Esophagus mucosa (tissue), 1 donor: ENCODE measurements at places on chromosomes 13 and 19. TPM values are rescaled to one million over a fixed set of nuclear protein-coding genes. Genes with fewer than 3 reads are reported as not detected.

Gene ADGRL1
- 5.5 TPM for total RNA-seq

Gene KCNRG
- total RNA-seq, result 0.68 TPM

Gene WDR87
- not detected for total RNA-seq

DNA sequence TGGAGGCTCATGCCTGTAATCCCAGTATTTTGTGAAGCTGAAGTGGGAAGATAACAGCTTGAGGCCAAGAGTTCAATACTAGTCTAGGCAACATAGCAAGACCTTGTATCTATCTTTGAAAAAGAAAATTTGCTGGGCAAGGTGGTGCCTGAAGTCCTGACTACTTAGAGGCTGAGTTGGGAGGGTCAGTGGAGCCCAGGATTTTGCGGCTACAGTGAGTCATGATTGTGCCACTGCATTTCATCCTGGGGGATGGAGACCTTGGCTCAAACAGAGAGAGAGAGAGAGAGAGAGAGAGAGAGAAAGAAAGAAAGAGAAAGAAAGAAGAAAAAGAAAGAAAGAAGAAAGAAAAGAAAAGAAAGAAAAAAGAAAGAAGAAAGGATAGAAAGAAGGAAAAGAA, 1872.3 kb upstream of the PCDH20 start:
- no peak for ATAC-seq

DNA sequence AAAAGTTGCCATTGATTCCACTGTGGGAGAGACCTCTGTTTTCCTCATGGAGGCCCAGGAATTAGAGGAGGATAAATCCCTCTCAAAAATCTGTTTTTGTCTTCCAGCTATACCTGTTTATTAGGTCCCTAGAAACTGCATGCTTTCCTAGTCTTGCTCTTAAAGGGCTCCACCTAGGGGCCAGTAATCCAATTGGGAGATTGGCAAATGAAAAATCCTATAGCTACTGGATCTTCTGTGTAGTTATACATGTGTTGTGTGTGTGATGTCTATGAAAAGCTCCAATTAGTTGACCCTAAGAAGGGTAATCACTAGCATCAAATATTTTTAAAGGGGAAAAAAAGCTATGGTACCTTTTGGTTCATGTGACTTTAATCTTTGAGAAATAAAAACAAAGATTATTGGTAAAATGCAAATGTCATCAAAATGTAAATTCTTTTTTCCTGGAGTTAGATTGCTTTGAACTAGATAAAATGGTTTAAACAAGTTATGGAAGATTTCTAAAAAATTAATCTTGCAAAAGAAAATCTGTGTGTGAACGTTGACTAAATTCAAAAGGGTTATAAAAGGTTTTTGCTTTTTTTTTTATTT, 63.4 kb upstream of the C1QTNF9B start:
- ATAC-seq, result peak; percentile 25

Gene TFDP1
- 82.2 TPM for total RNA-seq

Gene TPTE2
- total RNA-seq, result not detected
